Iris pigment epithelial cell (primary cell): ENCODE measurements at places on chromosomes 1 and 21.

DNA sequence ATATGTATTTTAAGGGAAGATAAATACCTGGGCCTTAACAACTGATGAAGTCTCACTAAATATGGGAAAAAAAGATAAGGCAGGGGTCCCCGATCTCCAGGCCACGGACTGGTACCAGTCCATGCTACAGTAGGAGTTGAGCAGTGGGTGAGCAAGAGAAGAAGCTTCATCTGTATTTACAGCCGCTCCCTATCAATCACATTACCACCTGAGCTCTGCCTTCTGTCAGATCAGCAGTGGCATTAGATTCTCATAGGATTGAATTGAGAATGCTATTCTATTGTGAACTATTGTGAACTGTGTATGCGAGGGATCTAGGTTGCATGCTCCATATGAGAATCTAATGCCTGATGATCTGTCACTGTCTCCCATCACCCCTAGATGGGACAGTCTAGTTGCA is 43.0 kb upstream of the PAXBP1 start:
- no peak for DNase-seq

- DNase-seq = no peak
These were observed 67.2 kb upstream of the B3GALNT2 start for GRCh38 chr1:235571482-235571881.

GRCh38 chr1:117312453-117313138 is 54.7 kb upstream of the MAN1A2 start:
- peak; percentile 69 for DNase-seq

GRCh38 chr1:84969489-84970250 is 27.2 kb downstream of the MCOLN2 start:
- no peak for DNase-seq

- no peak for DNase-seq
These were observed 388.5 kb downstream of the PLPP3 start for GRCh38 chr1:56190806-56191365.

GRCh38 chr1:172770071-172770470 is 111.2 kb downstream of the FASLG start:
- DNase-seq = no peak

GRCh38 chr1:28173980-28174297 is 2.6 kb downstream of the PTAFR start:
- DNase-seq = peak; percentile 29

GRCh38 chr1:3250624-3251023 is 181.6 kb downstream of the PRDM16 start:
- DNase-seq = no peak

GRCh38 chr1:28091043-28091781 is 2.8 kb upstream of the EYA3 start:
- peak; percentile 68 for DNase-seq

DNA sequence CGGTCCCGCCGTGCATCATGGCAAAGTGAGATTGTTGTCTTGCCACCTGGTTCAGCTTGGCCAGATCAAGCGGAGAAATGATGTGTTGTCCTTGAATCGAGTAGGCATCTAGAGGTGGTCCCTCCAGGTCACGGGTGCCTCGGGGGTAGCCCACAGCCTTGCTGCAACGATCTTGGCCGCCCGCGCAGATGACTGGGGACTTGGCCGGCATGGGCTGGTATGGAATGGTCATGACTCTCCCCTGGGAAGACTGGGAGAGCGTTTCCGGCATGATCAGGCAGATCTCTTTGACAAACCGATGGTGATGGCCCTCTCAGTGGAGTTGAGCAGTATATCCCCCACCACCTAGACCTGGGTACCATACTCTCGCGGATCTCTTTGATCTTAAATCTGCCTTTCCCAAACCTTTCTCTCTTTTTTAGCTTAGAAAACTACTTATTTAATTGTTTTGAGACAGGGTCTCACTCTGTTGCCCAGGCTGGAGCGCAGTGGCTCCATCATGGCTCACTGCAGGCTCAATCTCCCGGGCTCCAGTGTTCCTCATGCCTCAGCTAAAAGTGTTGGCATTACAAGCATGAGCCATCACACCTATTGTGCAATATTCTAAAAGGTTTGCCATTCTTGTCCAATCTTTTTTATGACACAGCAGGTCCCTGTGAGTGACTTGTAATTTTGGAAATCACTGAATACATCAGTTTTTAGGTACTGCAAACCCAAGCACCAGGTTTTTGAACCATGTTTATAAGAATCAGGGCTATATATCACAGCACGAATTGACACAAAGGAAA is 9.4 kb upstream of the ELAPOR1 start:
- DNase-seq = no peak

- DNase-seq = no peak
These were observed 22.9 kb upstream of the LEFTY2 start for GRCh38 chr1:225963735-225964530.

GRCh38 chr1:222732216-222733159 is 4.5 kb upstream of the FAM177B start:
- DNase-seq = no peak

DNA sequence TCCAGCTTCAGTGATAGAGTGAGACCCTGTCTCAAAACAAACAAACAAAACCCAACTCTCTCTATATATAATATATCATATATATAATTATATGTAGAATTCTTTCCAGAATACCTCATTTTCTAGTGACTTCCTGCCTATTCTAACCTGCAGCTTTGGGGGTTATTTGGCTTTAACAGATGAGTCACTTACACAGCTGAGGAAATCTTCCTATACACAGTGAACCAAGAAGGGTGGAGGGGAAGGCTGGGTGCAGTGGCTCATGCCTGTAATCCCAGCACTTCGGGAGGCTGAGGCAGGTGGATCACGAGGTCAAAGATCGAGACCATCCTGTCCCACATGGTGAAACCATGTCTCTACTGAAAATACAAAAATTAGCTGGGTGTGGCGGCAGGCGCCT is 9.2 kb downstream of the RAB29 start:
- peak; percentile 72 for DNase-seq

- DNase-seq = no peak
These were observed 114.7 kb downstream of the PAPPA2 start for GRCh38 chr1:176577646-176578197.
